ENCODE measurements at places on chromosomes 16 and 17.
A peak's percentile ranks its signal among the peaks of the same experiment; 100 is the strongest.

GRCh38 chr17:45775148-45775547 lies 9.0 kb upstream of the CRHR1 start:
- DNase-seq, result no peak

DNA sequence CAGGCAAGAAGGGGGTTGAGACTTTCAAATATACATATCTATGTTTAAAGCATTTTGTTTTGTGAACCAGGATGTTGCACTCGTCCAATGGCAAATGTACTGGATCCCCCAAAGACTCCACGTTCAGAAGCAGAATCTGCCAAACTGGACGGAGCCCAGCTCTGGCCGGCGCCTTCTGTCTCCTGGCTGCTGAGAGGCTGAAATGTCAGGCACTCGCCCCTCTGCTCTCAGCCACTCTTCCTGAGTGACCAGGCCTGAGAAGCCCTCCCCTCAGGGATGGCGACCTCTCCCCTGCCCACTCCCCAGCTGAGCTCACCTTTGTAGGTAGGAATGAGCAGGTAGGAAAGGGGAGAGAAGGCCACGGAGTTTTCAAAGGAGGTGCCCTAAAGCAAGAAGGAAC lies 187.5 kb upstream of the FOXF1 start:
- DNase-seq, result no peak

GRCh38 chr17:73138541-73139138 lies 26.2 kb upstream of the SSTR2 start:
- no peak for DNase-seq

GRCh38 chr17:50027172-50027880 lies 28.6 kb upstream of the ITGA3 start:
- DNase-seq, result peak; percentile 86

GRCh38 chr17:64651889-64652288 lies 10.2 kb downstream of the SMURF2 start:
- DNase-seq, result peak; percentile 49

DNA sequence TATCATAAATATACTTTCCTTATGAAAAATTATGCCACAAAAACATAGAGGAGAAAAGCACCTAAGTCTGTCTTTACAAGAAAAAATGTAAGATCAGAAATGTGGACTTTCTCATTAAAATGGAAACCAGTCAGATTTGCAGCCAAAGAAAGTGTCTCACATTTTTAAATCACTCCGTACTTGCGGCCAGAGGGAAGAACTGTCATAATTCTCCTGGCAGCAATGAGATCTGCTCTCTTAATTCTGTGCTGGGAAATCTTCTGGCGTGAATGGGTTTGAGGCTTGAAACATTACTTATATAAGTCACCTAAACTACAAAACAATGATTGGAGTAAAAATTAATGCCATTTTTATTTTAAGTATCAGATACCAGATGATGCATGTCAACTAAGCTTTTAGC lies 10.7 kb downstream of the C16orf95 start:
- no peak for DNase-seq

- DNase-seq, result no peak
Observed at GRCh38 chr16:56199164-56199563, 7.9 kb downstream of the GNAO1 start.

- DNase-seq, result no peak
Observed at GRCh38 chr16:70341600-70341999, 5.1 kb upstream of the DDX19A start.

GRCh38 chr16:31092330-31092729 lies 2.3 kb downstream of the VKORC1 start:
- DNase-seq, result no peak

GRCh38 chr17:77372444-77373298 lies 231.9 kb downstream of the SEC14L1 start:
- peak; percentile 84 for DNase-seq

DNA sequence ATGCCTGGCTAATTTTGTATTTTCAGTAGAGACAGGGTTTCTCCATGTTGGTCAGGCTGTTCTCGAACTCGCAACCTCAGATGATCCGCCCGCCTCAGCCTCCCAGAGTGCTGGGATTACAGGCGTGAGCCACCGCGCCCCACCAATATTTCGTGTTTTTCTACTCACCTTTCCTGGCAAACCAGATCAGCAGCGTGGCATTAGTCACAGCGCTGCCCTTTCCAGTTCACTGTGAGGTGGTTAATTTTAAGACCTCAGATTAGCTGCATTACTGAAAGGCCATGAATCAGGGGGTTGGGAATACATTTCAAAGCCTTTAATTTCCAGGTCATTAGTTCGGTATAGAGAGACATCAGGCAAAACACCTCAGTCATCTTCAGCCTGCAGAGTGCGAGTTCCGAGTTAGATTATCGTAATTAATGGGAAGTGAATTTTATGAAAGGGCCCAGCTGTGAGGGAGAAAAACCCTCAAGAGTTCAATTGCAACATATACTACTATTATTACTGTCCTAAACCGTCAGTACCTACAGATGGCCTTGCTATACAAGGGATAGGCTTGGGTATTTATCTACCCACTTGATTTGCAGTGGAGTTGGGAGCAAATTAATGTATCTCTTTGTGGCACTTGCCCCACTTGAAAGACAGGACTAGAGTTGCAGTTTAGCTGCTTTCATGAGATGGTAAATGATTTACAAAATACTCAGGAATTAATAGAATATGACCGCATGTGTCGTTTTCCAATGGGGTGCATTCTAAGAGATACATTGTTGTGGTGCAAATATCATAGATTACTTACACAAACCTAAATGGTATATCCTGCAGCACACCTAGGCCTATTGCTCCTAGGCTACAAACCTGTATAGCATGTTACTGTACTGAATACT lies 2.1 kb upstream of the USP32 start:
- DNase-seq, result no peak

- DNase-seq, result no peak
Observed at GRCh38 chr17:63426041-63426916, 19.8 kb downstream of the CYB561 start.

GRCh38 chr17:64466019-64466735 lies 17.3 kb downstream of the MILR1 start:
- DNase-seq, result no peak

DNA sequence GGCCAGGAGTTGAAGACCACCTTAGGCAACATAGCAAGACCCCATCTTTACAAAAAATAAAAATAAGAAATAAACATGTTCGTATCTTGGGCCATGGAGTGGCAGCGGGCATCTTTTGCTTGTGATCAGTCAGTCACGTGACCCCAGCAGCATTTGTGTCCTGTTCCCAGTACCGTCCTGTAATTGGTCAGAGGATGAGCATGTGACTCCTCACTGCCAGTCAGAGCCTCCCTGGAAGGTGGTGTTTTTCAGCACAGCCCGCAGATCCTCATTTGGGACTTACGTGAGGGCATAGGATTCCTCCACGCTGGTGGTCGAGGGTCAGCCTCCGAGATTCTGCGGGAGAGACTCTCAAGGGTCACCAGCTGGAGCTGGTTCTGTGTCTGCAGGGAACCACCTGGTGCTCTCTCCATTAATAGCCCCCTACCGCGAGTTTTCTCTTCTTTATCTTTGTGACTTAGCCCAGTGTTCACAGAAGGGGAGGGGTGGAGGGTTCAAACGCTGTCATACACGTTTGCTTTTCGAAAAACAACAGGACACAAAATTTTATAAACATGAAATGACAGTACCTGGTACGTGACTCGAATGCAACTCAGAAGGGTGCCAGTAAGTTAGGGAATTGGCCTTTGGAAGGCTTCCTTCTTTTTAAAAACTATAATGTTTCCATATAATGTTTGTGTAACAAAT lies 17.2 kb downstream of the MRC2 start:
- no peak for DNase-seq

GRCh38 chr16:87836844-87837581 lies 32.3 kb downstream of the SLC7A5 start:
- peak; percentile 54 for DNase-seq

DNA sequence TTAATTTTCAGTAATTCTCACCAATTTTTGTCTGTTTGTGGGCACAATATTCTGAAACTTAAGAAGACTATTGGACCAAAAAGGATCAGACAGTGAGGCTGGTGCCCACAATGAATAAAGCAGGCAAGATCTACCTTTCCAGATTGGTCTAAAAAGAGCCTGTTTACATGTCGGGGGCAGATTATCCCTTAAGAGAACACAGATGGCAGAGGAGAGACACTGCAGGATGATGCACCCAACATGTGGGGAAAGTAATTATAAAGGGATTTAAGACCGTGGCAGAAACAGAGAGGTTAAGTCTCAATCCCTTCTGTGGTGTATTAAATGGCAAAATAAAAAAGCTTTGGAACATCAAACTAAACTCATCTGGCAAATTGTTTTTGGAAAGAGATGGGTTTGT lies 331.8 kb upstream of the CDH11 start:
- DNase-seq, result no peak

- no peak for DNase-seq
Observed at GRCh38 chr16:61968242-61969076, 67.8 kb downstream of the CDH8 start.

- DNase-seq, result peak; percentile 82
Observed at GRCh38 chr16:68229431-68230175, 6.3 kb downstream of the ESRP2 start.

GRCh38 chr16:8712589-8713361 lies 38.4 kb downstream of the ABAT start:
- DNase-seq, result no peak
